NCI-H1436 (cell line): ENCODE measurements at places on chromosomes 11 and 22.

DNA sequence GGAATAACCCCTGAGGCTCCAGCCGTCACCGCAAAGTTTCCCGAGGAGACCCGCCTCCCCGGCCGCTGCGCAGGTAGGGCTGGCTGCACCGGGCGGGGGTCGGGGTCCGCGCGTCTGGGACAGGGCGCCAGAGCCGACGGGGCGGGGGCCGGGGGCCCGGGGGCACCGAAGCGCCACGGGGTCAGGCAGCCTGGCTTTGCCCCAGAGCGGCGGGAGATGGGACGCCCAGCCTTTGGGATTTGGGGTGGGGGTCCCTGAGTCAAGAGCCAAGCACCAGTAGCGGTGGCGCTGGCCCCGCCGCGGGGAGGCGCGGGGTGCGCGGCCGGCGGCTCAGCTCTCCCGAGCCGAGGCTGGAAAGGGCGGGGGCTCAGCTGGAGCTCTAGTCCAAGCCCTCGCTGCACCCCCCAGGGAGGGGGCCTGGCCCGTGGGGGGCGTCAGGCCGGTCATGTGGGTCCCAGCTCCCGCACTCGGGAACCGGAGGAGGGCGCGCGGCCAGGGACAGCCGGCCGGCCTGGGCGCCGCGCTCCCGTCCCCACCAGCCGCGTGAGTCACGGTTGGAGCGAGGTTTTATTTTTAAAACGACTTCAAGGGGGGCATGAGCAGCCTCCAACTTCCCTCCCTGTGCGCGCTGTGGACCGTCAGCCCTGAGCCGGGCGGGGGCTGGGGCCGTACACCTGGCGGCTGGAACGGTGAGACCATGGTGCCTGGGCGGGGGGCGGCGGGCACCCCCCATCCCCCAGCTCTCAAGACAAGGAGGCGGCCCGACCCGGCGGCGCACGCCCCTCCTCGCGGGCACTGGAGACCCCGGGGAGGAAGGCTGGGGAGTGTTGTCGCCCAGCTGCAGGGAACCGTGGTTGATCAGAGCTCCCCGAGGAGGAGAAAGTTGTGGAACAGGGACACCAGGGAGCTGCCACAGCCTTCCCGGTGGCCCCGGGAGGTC is 626 bp downstream of the FLRT1 start:
- DNase-seq: no peak

GRCh38 chr11:82765466-82766034 is 31.9 kb upstream of the FAM181B start:
- no peak for DNase-seq

GRCh38 chr22:50173983-50174355 is 3.4 kb downstream of the PANX2 start:
- DNase-seq: no peak

- DNase-seq: no peak
Observed at GRCh38 chr11:75850787-75851186, 35.8 kb downstream of the UVRAG start.

- no peak for DNase-seq
Observed at GRCh38 chr11:120211522-120212258, 858 bp downstream of the OAF start.

DNA sequence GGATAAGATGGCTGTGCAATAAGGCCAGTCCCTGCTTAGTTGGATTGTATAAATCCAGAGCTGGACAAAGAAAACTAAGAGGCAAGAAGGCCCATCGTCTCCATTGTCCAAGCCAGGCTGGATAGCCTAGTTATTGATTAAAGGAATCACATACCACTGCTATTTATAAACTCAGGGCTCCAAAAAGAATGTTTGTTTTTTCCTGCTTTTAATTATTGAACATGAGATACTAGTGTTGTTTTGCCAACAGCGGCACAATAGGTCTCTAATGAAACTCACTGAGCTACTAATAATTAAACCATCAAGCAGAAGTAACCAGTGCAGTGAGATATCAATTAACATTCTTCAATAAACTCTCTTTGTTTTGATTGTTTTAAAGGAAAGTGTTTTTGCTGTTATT is 259.7 kb downstream of the INSC start:
- DNase-seq: no peak

GRCh38 chr11:5232176-5232575 is 2.1 kb downstream of the HBD start:
- no peak for DNase-seq

GRCh38 chr22:36257948-36258670 is 5.2 kb downstream of the APOL1 start:
- no peak for DNase-seq

GRCh38 chr22:24068377-24068680 is 57.2 kb downstream of the CABIN1 start:
- DNase-seq: no peak

- DNase-seq: no peak
Observed at GRCh38 chr22:16824716-16825687, at the start of gene XKR3. Gene XKR3, minus strand, starts transcription at chr22:16825411. Its CDS starts 17,338 bp downstream, at chr22:16808073.

DNA sequence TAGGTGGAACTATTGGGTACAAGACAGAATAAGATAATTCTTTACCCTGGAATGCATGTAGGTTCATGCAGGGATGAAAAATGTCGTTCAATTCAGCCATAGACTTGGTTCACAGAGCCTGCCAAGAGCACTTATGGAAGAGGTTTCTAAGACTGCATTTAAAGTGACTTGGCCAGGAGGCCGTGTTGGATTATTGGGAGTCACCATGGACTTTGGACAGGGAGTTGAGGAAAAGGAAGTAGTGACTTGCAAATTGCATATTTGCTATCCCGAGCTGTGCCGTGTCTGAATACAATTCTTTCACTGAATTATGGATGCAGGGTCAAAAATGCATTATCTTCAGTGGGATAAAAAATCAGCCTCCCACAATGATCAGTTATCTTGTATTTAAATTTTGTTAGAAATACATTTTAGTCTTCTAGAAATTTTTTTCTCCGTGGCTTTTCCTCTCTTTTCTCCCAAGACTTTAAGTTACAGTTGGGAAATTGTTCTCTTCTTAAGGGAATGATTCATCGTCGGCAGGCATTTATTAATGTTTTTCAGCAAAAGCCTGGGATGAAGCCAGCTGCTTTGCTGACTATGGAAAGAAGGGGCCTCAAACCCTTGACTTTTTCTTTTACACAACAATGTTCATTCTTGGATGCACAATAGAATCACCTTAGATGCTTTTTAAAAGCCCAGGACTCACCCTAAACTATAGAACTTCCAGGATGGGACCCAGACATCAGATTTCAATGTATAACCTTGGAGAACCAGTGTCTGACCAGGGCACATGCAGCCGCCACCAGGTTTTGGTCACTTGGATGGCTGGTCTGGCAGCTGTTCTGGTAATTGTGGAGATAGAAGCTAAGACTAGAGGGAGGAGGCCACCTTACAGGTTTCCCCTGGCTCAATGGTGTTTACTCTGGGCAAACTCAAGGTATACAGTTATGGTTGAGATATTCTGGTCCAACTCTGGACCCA is 70.8 kb downstream of the FAT3 start:
- no peak for DNase-seq

DNA sequence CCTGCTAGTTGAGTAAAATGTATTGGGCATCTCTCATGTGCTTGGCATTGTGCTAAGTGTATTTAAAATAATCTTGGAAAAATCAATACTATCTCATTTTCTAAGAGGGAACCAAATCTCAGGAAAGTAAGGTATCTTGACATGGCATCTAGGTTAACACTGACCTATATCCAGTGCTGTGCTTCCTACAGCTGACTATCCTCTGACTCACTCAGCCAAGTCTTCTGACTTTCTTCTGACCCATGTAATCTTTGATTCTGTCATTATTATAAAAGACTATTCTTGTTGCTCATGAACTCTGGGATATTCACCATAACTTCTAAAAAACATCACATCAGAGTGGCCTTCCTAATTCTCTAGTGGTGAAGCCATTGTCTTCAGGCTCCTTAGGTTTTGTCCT is 304.1 kb upstream of the TENM4 start:
- DNase-seq: no peak

DNA sequence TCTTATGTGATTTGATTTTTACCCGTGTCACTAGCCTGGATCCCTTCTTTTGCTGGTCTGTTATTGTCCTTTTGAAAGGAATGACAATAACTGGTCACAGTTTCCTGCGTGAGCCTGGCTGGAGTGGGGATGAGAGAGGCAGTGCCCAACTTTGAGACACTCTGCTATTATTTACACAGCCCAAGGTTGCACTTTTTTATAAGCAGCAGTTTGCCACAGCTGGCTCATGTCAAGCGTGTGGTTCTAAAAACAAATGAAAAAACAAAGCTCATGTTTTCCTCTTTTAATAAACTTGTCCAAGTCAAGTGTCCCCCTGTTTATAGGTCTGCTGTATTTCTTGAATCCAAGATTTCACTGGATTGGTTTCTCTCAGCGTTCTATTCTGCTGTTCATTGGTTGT is 201.3 kb downstream of the GRIK4 start:
- DNase-seq: no peak

DNA sequence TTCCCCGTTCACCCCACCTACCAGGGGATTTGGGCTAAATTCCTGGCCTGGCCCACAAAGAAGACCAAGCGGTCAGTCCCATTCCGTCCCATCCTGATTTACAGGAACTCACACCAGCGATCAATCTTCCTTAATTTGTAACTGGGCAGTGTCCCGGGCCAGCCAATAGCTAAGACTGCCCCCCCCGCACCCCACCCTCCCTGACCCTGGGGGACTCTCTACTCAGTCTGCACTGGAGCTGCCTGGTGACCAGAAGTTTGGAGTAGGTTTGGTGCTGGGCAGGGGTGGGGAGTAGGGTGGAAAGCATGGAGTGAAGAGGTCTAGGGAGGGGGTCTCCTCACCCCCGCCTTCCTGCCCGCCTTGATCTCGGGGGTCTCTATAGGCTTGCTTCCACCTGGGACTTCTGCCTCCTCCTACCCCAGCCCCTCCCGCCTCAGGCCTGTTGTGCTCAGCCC is at the start of gene SERPING1:
Gene SERPING1 (plus strand): TSS at position 225 of the 455 bp plus-strand sequence. CDS start 586 bp downstream, outside the sequence.
- DNase-seq: no peak

GRCh38 chr11:26377619-26378018 is 45.7 kb downstream of the ANO3 start:
- no peak for DNase-seq

DNA sequence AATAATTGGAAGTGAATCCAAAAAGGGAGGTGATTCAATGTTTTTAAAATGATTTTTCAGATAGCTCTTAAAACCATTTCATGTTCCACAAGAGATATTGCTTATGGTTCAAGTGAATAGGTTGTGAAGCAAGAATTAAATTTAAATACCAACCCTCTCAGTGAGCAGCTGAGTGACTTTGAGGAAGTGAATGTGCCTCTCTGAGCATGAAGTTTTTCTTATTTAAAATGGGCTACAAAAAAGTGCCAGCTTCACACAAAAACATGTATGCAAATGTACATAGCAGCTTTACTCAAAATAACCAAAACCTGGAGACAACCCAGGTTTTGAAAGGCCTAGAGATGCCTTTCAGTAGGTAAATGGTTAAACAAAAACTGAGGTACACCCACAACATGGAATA is 35.5 kb upstream of the GAB4 start:
- DNase-seq: no peak

DNA sequence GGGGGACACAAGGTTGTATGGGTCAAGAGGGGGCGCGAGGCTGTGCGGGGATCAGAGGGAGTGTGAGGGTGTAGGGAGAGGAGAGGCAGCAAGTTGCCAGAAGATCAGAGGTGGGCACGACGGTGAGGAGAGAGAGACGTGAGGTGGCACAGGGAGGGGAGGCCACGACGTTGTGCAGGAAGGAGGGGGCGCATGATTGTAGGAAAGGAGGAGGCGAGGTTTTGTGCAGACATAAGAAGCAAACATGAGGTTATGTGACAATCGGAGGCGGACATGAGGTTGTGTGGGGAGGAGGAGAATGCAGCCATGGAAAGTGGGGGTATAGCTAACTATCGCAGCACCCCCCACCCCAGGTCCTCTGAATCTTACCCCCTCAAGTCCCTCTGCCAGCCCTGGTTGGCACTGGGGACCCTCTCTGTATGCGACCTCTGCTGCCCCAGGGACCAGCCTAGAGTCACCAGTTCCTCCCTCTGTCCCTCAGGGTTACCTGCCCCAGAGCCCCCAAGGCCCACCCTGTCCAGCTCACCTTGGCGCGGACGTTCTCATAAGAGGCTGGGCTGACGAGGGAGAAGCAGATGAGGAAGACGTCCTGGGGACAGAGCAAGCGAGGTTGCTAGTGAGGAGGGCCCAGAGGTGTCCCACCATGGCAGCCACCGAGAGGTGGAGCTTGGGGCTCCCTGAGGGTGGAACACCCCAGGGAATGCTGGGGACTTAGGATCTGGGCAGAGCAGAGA is 12.5 kb downstream of the RAC2 start:
- no peak for DNase-seq

- DNase-seq: no peak
Observed at GRCh38 chr22:35625763-35626432, 8.8 kb upstream of the MB start.

DNA sequence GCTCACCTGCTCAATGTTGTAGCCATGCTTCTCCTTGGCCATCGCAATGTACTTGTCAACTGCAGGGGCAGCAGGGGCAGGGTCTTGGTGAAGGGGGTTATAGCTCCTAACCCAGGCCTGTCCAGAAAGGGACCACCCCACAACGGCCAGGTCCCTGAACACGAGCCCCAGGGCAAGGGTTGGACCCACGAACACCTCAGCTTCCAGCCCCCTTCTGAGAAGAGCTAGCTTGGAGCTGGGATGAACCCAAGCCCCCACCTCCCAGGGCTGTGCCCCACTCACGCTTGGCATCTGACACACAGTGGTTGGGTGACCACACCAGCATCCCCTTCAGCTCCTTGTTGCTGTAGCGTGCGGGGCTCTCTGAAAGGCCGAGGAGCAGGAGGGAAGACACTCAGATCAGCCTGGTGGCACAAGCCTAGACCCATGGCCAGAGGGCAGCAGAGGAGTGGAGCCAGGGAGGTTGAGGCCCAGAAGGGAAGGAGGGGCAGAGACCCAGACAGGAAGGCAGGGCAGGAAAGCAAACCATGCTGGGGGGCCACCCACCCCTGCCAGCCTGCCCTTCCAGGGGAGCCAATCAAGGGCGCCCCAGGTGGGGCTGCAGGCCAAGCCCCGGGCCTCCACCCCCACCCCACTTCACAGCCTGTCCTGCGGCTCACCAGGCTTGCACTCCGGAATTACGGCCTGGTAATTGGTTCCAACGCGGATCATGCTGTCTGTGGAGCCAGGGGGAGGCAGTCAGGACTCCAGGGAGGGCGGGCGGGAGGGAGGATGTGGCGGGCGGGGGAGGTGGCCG is 1.9 kb downstream of the RCOR2 start:
- DNase-seq: no peak

DNA sequence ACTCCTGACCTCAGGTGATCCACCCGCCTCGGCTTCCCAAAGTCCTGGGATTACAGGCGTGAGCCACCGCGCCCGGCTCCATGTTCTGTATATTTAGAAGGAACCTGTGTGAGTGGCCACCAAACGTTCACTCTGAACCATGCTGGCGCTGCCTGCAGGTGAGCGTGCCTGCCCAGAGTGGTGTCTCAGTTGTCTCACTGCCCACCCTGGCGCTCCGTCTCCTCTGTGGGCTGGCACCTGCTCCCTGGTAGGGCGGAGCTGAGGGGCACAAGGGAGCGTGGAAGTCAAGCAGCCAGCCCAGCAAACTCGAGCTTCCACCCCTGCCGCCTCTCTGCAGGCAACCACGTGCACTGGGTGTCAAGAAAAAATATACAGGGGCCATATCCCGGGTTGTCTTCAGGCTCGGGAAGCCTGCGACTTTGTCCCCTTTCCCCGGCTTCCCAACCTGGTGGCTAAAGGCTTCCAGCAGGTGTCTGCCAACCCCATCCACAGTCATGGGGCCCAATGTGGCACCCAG is 16.7 kb downstream of the TXN2 start:
- no peak for DNase-seq

GRCh38 chr11:92441443-92441726 is 216.8 kb downstream of the FAT3 start:
- DNase-seq: no peak

- no peak for DNase-seq
Observed at GRCh38 chr11:120808616-120809050, 215.3 kb upstream of the TBCEL start.

- no peak for DNase-seq
Observed at GRCh38 chr11:93229876-93230275, 32.1 kb upstream of the SLC36A4 start.
